ENCODE measurements at places on chromosomes 2 and 18.

GRCh38 chr2:197453914-197454398, 604 bp downstream of the COQ10B start:
- peak; percentile 83 for DNase-seq

GRCh38 chr2:28658369-28658768, 93.3 kb upstream of the PPP1CB start:
- no peak for DNase-seq

DNA sequence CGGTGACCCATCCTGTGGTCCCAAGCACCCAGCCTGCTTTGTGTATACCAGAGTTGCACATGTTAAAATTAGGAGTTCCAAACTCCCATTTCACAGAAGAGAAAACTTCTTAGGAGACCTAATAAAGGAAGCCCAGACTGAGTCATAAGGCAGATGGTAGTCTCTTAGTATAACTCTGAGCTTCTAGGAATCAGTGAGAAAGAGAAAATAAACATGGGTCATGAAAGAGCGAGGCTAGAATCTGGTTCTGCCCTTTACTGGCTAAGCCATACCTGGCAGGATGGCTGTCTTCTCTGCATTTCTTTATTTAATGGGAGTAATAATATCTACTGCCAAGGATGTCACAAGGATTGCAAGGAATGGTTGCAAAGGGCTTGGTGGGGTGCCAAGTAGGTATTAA, 101.2 kb upstream of the TRIB2 start:
- no peak for DNase-seq

- no peak for DNase-seq
Measured at GRCh38 chr2:34121076-34121475, 522.0 kb upstream of the FAM98A start.

GRCh38 chr2:152470861-152471854, 136.2 kb downstream of the FMNL2 start:
- no peak for DNase-seq

DNA sequence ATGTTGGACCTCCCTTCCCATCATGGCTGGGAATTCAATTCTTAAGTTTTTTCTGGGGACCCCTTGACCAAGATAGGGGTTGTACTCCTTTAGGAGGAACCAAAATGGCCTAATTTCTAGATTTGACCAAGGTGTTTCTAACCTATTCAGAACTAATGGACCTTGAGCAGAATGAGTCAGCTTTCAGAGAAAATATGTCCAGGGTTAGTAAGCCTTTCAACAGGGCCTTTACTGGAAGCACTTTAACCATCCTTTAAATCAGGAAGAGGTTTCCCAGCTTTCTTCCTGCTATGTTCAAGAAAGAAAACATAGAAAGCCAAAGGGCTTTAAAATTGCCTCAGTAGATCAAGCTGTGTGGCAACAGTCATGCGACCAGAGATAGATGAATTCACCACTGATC, 1184.9 kb upstream of the ACVR2A start:
- no peak for DNase-seq

DNA sequence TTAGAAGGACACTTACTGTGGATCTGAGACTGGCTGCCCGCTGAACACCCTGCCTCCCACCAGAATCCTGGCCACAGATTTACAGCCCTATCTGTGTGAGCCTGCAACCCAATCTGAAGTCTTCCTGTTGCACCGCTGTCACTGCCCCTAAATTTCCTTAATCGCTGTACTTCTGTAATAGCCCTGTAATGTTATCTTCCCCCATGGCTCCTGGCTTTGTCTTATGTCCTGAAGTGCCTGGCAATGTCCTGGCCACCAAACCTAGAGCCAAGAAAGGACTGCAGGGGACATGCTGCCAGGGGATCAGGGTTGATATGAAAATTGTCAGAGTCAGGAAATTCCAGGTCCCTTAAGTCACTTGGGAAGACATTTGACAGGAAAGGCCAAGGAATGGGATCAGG, 52.7 kb downstream of the FHOD3 start:
- no peak for DNase-seq

- DNase-seq = no peak
Measured at GRCh38 chr2:183248866-183249567, 124.8 kb downstream of the NUP35 start.

DNA sequence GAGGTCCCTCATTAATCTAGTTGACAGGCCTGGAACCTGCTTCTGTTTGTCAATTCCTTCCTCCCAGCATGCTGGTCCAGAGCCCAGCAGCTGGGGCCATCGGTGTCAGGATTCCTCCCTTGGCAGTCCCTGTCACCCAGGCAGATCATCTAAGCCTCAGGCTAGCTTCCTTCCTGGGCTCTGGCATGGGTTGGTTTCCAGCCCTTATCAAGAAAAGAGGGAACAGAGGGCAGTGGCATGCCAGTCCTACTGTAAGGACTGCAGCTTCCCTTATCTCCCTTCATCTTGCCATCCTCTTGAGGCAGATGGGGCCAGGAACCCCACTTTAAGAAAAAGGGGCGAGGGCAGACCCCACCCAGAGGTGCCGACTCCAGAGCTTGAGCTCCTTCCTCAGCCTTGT, 10.9 kb upstream of the KCNK3 start:
- DNase-seq = no peak

- DNase-seq = no peak
Measured at GRCh38 chr2:236236559-236237452, 27.4 kb downstream of the ASB18 start.

GRCh38 chr2:164928101-164928673, 27.1 kb downstream of the SLC38A11 start:
- no peak for DNase-seq

DNA sequence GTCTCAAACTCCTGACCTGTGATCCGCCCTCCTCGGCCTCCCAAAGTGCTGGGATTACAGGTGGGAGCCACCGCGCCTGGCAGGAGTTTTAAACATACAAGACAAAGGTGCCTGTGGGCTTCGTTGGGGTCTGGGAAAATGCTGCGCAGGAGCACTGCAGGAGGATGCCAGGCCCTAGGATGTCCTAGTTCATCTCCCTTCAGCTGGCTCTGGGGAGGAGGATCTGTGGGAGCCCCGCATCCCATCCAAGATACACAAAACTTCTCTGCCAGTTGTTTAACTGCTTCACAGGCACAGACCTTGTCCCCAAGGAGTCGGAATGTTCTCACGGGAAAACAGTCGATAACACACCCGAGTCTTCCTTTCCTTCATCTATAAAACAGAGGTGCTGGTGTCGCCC, 89.1 kb downstream of the POLR1A start:
- DNase-seq = no peak

DNA sequence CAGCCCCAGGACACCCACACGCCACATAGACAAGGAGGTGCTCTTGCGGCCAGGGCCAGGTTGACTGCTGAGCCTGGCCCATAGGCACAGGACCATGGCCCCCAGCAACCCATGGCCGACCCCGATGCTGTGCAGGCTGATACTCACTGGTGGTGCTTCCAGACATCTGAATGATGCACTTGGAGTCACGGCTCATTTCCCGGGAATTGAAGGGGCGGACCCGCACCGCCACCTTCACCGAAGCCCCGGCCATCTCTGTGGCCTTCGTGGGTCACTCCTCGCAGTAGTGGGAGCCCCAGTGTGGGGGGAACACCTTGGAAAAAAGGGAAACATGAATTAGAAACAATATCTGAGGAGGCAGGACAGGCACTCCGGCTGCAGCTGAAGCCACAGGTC, 22.5 kb downstream of the KIF1A start:
- peak; percentile 6 for DNase-seq

DNA sequence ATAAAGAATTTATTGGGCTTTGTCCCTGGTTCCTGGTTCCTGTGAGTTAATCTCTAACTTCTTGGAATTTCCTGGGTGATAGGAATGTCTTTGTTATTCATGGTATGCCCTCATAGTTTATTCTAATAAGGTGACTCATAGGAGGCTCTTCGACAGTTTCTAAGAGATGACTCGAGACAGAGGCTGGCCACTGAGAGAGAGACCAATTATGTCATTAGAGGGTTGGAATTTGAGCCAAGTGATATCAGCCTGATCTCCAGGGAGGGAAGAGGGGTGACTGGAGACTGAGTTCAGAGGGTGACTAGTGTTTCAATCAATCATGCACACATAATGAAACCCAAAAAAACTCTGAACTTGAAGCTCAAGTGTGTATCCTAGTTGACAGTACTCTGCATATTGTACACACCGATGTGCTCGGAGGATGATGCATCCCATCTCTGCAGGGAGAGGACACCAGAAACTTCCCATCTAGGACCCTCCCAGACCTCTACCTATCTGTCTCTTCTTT, 185.7 kb downstream of the MTCL1 start:
- no peak for DNase-seq

DNA sequence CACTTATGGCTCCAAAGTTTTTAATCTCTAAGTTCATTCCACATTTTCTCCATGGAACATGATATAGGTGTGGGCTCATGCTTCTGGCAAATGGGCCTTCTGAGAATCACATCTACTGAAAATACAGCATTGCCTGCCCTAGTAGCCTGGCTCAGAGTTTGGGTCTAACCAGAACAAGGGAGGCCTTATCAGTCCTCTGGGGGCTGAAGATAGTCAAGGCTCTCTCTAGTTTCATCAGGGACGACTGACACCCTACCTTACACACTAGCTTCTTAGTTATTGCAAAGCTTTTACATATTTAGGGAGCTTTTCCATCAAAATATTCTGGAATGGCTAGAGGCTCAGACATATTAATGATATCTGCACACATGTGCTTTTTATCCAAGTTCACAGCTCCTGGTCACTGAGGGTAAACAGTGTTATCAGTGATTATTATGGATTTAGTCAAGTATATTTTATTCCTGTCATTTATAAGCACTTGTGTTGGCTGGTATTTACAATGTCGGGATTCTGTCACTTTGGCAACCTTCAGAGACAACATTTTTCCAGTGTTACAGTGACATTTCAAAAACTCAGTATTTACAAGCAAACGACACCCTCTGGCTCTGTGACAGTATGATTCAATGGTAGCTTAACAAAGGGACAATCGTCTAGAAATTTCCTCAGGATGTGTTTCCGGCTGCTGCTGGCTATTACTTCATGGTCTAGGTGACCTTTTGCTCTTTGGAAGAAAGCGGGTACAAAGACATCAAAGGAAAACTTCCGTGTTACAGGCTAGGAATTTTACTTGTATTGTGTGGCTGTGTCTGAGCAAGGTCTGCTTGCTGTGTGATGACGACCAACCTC, 200.6 kb downstream of the TCF4 start:
- no peak for DNase-seq

- no peak for DNase-seq
Measured at GRCh38 chr2:239753401-239753837, 271.7 kb downstream of the NDUFA10 start.

GRCh38 chr2:234947556-234947955, 4.3 kb upstream of the SH3BP4 start:
- no peak for DNase-seq

GRCh38 chr2:14743861-14744260, 111.3 kb downstream of the LRATD1 start:
- no peak for DNase-seq

- DNase-seq = peak; percentile 49
Measured at GRCh38 chr18:8661754-8662559, 43.4 kb upstream of the MTCL1 start.

- DNase-seq = no peak
Measured at GRCh38 chr2:119428488-119429224, 3.0 kb upstream of the TMEM37 start.

DNA sequence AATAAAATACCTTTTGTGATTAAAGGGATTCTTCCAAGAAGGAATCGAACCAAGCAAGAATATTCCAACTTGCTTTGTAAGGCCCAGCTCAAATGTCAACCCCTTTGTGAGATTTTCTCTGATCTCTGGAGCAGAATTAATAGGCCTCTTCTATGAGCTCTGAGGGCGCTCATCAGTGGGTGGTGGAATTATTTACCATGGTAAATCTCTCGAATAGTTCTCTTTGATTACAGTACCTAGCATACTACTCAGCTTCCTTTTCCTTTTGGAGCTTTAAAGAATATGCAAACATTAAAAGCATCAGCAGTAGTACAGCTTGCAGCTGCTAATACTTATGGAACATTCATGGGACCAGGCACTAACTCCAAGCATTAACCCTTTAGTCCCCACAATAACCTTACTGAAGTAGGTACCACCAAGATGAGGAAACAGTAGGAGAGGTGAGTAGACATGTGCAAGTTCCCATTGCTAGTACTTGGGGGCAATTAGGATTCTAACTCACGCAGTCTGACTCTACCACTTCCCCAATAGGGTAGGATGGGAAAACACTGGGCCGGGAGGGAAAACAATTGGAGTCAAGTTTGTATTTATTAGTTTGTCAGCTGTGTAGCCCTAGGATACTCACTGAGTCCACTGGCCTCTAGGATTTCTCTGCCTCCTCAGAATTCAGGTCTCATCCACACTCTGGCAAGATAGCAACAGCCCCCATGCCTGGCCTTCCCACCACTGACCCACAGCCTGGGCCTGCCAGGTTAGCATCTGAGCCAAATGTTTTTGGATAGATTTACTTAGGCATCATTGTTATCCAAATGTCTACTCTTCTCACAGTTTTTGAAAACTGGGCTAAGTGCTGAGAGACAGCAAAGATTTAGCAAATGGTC, 21.7 kb downstream of the ADD2 start:
- DNase-seq = no peak

DNA sequence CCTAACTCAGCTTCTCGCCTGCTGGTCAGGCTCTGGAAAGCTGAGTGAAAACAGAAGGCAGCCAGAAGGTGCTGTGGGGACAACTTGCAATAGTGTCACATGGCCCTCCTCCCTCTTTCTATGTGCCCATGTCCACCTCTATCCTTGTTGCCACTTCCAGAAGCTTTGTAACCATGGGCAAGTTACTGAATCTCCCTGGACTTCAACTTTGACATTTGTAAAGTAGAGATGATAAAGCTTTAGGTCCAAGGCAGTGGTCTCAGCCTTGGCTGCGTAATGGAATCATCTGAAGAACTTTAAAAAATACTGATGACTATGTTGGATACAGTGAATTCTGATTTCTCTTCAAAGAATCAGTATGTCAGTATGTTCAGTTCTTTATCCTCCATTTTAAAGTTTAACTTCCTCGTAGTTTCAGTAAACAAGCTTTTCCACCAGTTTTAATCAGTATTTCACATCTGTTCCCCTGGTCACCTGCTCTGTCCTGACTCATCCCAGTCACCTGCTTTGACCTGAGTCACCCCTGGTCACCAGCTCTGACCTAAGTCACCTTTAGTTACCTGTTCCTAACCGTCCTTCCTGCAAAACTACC, 245.2 kb upstream of the STON1 start:
- DNase-seq = no peak

All from right hindlimb (tissue), 1 donor.